Hematopoietic multipotent progenitor cell (in vitro differentiated cells): ENCODE measurements at places on chromosomes 16 and 17. TPM values are rescaled to one million over a fixed set of nuclear protein-coding genes. Genes with fewer than 3 reads are reported as not detected.

Gene OTOA
- under 0.01 TPM for total RNA-seq

Gene DHX40
- 32.0 TPM for total RNA-seq

Gene ABCA8
- total RNA-seq, result under 0.01 TPM

Gene CCL8
- total RNA-seq, result not detected

Gene DPEP2
- total RNA-seq, result 55.2 TPM

Gene EXOC3L1
- under 0.01 TPM for total RNA-seq

Gene HBQ1
- 3.8 TPM for total RNA-seq

GRCh38 chr16:88902744-88903143 is 36.3 kb upstream of the PABPN1L start:
- DNase-seq, result no peak

GRCh38 chr17:58756246-58757161 is 850 bp downstream of the PPM1E start:
- peak; percentile 20 for DNase-seq

- no peak for DNase-seq
Observed at GRCh38 chr16:23584186-23585076, 11.7 kb downstream of the NDUFAB1 start.

DNA sequence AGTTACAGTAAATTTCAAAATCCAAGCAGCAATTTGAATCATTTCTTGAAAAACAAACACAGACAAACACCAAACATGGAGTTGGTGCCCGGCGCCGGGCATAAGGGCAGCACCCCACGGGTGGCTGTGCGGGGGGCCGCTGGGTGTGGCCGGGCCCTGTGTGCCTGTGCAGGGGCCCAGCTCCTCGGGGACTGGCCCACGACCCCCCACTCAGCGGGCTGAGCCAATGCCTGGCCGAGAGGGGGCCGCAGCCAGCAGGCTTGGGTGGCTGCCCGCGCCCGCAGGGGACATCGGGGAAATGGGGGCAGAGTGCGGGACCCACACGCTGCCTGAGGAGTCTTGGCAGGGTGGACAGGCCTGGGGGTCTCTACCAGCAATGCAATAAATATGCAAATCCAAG is 12.8 kb upstream of the DUS1L start:
- no peak for DNase-seq

GRCh38 chr17:67223924-67224323 is 21.1 kb downstream of the HELZ start:
- no peak for DNase-seq

DNA sequence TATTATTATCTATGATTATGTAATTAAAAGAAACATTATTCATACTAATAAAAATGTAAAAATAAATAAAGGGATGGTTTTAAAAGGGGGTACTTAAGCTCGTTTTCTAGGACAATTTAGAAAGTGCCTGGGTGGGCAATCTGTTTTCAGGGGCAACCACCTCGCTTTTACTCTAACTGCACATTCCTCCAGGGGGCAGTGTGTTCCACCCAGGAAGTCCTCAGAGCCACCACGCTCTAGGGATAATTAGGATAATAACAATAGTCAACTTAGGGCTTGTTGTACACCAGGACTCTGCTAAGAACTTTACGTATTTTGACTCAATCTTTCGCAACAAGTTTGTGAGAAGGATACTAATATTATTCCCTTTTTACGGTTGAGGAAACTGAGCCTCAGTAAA is 396.7 kb upstream of the MAF start:
- DNase-seq, result no peak

- no peak for DNase-seq
Observed at GRCh38 chr16:7351610-7352510, 19.2 kb downstream of the RBFOX1 start.
